ENCODE measurements at places on chromosomes 7 and 10.

GRCh38 chr7:117841611-117842010 is 31.6 kb downstream of the CTTNBP2 start:
- no peaks in the 10 kb centered on the region for H3K4me1 ChIP-seq
- no peak overlapping the region for H3K27ac ChIP-seq
- H3K36me3 ChIP-seq, result no peaks in the 10 kb centered on the region
- H3K4me3 ChIP-seq, result no peak overlapping the region
- H3K27me3 ChIP-seq, result no peaks in the 10 kb centered on the region
- DNase-seq, result no peak

GRCh38 chr10:7423521-7423920 is 12.7 kb upstream of the SFMBT2 start:
- H3K36me3 ChIP-seq, result no peaks in the 10 kb centered on the region
- H3K27ac ChIP-seq, result no peak overlapping the region
- no peaks in the 10 kb centered on the region for H3K4me1 ChIP-seq
- DNase-seq, result no peak
- no peak overlapping the region for H3K4me3 ChIP-seq

DNA sequence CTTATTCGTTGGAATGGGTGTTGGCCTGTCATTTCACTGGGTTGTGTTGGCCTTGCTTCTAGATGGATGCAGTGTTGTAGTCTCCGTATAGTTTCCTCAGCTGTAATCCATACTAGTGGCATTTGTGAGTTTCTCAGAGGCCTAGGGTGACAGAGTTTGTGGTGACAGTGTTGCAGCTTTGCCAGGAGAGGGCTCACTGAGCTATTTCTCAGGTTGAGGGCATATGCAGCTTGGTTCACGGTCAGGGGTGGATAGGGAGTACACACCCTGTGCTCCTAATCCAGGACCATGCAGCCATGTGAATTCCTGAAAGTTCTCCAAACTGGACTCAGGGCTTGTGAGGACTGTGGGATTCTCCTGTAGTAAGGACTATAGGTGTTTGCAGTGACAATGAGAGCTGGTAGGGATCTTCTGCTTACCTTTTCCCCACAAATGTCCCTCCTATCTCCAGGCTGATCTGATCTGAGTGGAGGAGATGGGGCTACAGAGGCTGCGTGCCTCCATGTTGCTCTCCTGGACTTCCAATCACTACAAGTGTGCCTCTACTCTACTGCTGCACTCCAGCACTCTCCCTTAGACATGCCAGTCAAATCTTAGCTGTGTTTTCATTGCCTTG is 229.0 kb downstream of the STK31 start:
- H3K4me1 ChIP-seq, result no peaks in the 10 kb centered on the region
- H3K27me3 ChIP-seq, result no peaks in the 10 kb centered on the region
- no peak overlapping the region for H3K27ac ChIP-seq
- DNase-seq, result no peak
- H3K4me3 ChIP-seq, result no peak overlapping the region
- no peaks in the 10 kb centered on the region for H3K36me3 ChIP-seq

- H3K4me3 ChIP-seq, result no peak overlapping the region
- DNase-seq, result no peak
- H3K27me3 ChIP-seq, result no peaks in the 10 kb centered on the region
- H3K4me1 ChIP-seq, result peaks cover 13% of the 10 kb centered on the region
- no peak overlapping the region for H3K27ac ChIP-seq
- H3K36me3 ChIP-seq, result no peaks in the 10 kb centered on the region
Observed at GRCh38 chr7:2702594-2702957, 14.6 kb downstream of the AMZ1 start.

DNA sequence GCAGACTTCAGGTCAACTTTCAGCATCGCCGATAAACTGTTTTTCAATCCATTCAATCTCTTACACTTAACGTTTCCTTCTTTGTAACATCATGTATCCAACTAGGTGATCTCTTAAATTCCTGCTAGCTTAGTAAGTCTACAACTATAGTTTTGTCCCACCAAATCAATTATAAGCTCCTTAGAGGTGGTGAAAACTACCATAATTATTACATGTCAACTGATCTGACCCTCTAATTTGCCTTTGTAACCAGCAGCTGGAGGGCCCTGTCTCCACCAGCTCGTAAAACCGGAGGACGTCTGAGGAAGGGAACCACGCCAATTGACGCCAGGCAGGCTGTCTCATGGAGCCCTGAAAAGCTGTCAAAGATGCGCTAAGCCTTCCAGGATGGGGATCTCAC is 113.4 kb downstream of the ABCC2 start:
- H3K4me3 ChIP-seq, result no peak overlapping the region
- H3K36me3 ChIP-seq, result peaks cover 5% of the 10 kb centered on the region
- H3K4me1 ChIP-seq, result no peaks in the 10 kb centered on the region

GRCh38 chr10:86020134-86020533 is 346.5 kb downstream of the GRID1 start:
- H3K4me3 ChIP-seq, result no peak overlapping the region
- DNase-seq, result no peak
- no peaks in the 10 kb centered on the region for H3K4me1 ChIP-seq
- H3K27me3 ChIP-seq, result no peaks in the 10 kb centered on the region
- H3K36me3 ChIP-seq, result no peaks in the 10 kb centered on the region

GRCh38 chr7:50646069-50646468 is 80.9 kb upstream of the DDC start:
- DNase-seq, result no peak
- H3K4me1 ChIP-seq, result no peaks in the 10 kb centered on the region
- no peak overlapping the region for H3K4me3 ChIP-seq
- no peaks in the 10 kb centered on the region for H3K36me3 ChIP-seq

DNA sequence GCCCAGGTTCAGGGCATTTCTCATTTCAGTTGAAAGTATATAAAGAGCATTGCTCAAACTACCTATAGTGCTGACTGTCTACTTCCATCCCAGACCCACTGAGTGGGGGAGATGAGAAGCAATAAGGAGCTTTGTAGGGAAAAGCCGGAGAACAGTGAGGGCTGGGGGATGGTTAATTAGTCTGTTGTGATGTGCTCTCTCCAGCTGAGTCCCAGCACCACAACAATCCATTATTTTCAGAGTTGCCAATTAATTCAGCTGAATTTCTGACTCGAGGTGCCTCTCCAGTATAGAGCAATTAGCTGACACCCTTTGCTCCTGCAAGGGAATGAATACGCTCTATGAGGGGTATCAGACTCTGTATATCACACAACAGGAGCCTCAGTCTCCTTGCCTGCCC is 1118.6 kb downstream of the SORCS3 start:
- no peaks in the 10 kb centered on the region for H3K4me1 ChIP-seq
- H3K27me3 ChIP-seq, result no peaks in the 10 kb centered on the region

- no peaks in the 10 kb centered on the region for H3K27me3 ChIP-seq
- peaks cover 3% of the 10 kb centered on the region for H3K36me3 ChIP-seq
- peaks cover 26% of the 10 kb centered on the region for H3K4me1 ChIP-seq
Observed at GRCh38 chr10:87095236-87095945, 385 bp downstream of the SHLD2 start.

GRCh38 chr7:29898301-29898700 is 91.3 kb downstream of the SCRN1 start:
- no peaks in the 10 kb centered on the region for H3K36me3 ChIP-seq
- H3K27me3 ChIP-seq, result no peaks in the 10 kb centered on the region
- DNase-seq, result no peak
- no peaks in the 10 kb centered on the region for H3K4me1 ChIP-seq

DNA sequence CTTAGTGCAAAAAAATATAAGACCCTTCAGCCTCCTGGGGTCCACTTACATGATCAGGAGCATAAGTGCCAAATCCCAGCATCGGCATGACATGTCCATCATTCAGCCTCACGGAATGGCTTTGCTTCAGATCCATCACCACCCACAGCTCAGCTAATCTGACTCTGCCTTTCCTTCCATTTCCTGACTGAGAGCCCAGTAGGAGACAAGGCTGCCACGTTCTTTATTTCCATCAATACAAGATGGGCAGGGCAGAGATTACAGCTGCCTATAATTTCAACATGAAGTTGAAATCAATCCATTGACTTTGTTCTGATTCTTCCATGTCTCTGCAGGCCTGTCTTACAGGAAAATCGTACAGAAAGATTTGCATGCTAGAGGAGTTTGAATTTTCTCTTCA is 76.4 kb upstream of the UCN3 start:
- DNase-seq, result no peak
- no peak overlapping the region for H3K27ac ChIP-seq

GRCh38 chr10:3045471-3046209 is 21.7 kb upstream of the PFKP start:
- no peaks in the 10 kb centered on the region for H3K36me3 ChIP-seq
- no peak for DNase-seq
- no peak overlapping the region for H3K27ac ChIP-seq
- H3K4me3 ChIP-seq, result no peak overlapping the region
- peaks cover 27% of the 10 kb centered on the region for H3K27me3 ChIP-seq

DNA sequence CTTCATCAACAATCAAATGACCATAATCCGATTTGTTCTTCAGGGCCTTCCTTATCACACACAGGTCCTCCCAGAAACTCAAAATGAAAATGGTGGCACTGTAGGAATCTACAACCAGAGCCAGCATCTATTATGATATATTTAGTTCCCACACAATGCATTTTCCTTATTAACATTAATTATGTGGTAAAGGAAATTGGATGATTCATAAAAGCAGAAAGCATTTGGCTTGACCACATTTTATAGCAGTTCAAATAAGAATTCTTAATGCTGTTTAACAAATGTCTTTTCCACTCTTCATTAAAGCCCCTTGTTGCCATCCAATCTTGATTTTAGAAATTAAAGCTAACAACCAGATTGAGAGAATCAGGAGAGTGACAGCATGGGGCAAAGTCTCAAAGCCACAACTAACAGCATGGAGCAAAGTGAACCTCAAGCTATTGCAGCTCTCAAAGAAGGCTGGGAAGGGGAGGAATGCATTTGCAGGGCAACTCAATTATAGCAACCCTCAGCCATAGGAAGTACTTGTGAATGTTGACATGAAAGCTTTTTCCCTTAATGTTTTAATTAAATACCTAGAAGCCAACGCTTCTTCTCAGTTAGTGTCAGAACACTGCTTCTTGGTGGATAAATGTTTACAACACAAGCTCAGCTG is 549.1 kb downstream of the NXPH1 start:
- no peak overlapping the region for H3K27ac ChIP-seq
- H3K4me3 ChIP-seq, result no peak overlapping the region
- no peak for DNase-seq
- no peaks in the 10 kb centered on the region for H3K4me1 ChIP-seq
- no peaks in the 10 kb centered on the region for H3K36me3 ChIP-seq

GRCh38 chr7:127946847-127947246 is 84.4 kb downstream of the LRRC4 start:
- no peaks in the 10 kb centered on the region for H3K27me3 ChIP-seq
- H3K4me3 ChIP-seq, result no peak overlapping the region
- H3K4me1 ChIP-seq, result peaks cover 5% of the 10 kb centered on the region
- no peak overlapping the region for H3K27ac ChIP-seq
- peaks cover 19% of the 10 kb centered on the region for H3K36me3 ChIP-seq

DNA sequence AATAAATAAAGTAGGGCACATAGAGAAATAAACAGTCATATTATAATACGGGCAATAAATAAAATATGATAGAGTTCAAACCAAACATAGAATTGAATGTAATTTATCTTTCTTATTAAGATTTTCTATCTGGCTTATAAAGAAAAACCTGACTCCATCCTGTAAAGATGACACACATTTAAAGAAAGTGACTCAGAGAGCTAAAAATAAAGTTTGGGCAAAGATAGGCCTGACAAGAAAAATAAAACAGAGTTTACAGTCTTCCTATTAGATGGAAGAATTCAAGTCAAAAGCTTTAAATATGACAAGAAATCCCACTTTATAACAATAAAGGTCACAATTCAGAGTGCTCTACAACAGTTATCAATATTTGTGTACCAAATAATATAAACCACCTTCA is 580.6 kb downstream of the PHTF2 start:
- no peak overlapping the region for H3K4me3 ChIP-seq
- DNase-seq, result no peak
- no peaks in the 10 kb centered on the region for H3K36me3 ChIP-seq

- H3K27me3 ChIP-seq, result no peaks in the 10 kb centered on the region
- H3K36me3 ChIP-seq, result no peaks in the 10 kb centered on the region
- no peak overlapping the region for H3K4me3 ChIP-seq
- no peaks in the 10 kb centered on the region for H3K4me1 ChIP-seq
Observed at GRCh38 chr10:30182191-30183054, 123.0 kb upstream of the JCAD start.

- no peak overlapping the region for H3K4me3 ChIP-seq
- no peaks in the 10 kb centered on the region for H3K4me1 ChIP-seq
- no peaks in the 10 kb centered on the region for H3K36me3 ChIP-seq
- no peak for DNase-seq
- H3K27ac ChIP-seq, result no peak overlapping the region
- H3K27me3 ChIP-seq, result no peaks in the 10 kb centered on the region
Observed at GRCh38 chr7:107712025-107712424, 31.9 kb upstream of the CBLL1 start.

- H3K27ac ChIP-seq, result no peak overlapping the region
- no peak overlapping the region for H3K4me3 ChIP-seq
- H3K27me3 ChIP-seq, result no peaks in the 10 kb centered on the region
- H3K4me1 ChIP-seq, result no peaks in the 10 kb centered on the region
- H3K36me3 ChIP-seq, result peaks cover 15% of the 10 kb centered on the region
Observed at GRCh38 chr10:114427124-114427852, 23.0 kb upstream of the AFAP1L2 start.

- H3K27ac ChIP-seq, result no peak overlapping the region
- no peaks in the 10 kb centered on the region for H3K36me3 ChIP-seq
- DNase-seq, result no peak
- no peaks in the 10 kb centered on the region for H3K4me1 ChIP-seq
Observed at GRCh38 chr10:103514244-103514643, 20.7 kb downstream of the NEURL1 start.

- H3K36me3 ChIP-seq, result no peaks in the 10 kb centered on the region
- H3K27ac ChIP-seq, result no peak overlapping the region
- no peak for DNase-seq
Observed at GRCh38 chr7:15932318-15932717, 245.8 kb upstream of the MEOX2 start.

- no peaks in the 10 kb centered on the region for H3K4me1 ChIP-seq
- no peak overlapping the region for H3K27ac ChIP-seq
- no peak overlapping the region for H3K4me3 ChIP-seq
- no peak for DNase-seq
- no peaks in the 10 kb centered on the region for H3K27me3 ChIP-seq
Observed at GRCh38 chr7:86991771-86992191, 67.7 kb downstream of the ELAPOR2 start.

GRCh38 chr7:135076882-135077281 is 71.0 kb upstream of the TMEM140 start:
- H3K4me1 ChIP-seq, result no peaks in the 10 kb centered on the region
- DNase-seq, result no peak
- no peaks in the 10 kb centered on the region for H3K36me3 ChIP-seq
- H3K27ac ChIP-seq, result no peak overlapping the region
- H3K4me3 ChIP-seq, result no peak overlapping the region

GRCh38 chr7:27137640-27138315 is 5.7 kb downstream of the HOXA5 start:
- H3K36me3 ChIP-seq, result no peaks in the 10 kb centered on the region
- peaks cover 17% of the 10 kb centered on the region for H3K27me3 ChIP-seq
- no peak overlapping the region for H3K27ac ChIP-seq
- DNase-seq, result no peak

- H3K36me3 ChIP-seq, result no peaks in the 10 kb centered on the region
- no peak for DNase-seq
- no peaks in the 10 kb centered on the region for H3K4me1 ChIP-seq
- no peaks in the 10 kb centered on the region for H3K27me3 ChIP-seq
- H3K4me3 ChIP-seq, result no peak overlapping the region
- no peak overlapping the region for H3K27ac ChIP-seq
Observed at GRCh38 chr10:109173121-109173520, 750.2 kb downstream of the XPNPEP1 start.

Measured in B cell (primary cell).